CD4-positive, alpha-beta T cell treated with Interferon alpha-2 for 1 hour (primary cell): ENCODE measurements at places on chromosomes 3 and 15.

- no peak for DNase-seq
Observed at GRCh38 chr3:127691974-127692373, 19.2 kb downstream of the ABTB1 start.

DNA sequence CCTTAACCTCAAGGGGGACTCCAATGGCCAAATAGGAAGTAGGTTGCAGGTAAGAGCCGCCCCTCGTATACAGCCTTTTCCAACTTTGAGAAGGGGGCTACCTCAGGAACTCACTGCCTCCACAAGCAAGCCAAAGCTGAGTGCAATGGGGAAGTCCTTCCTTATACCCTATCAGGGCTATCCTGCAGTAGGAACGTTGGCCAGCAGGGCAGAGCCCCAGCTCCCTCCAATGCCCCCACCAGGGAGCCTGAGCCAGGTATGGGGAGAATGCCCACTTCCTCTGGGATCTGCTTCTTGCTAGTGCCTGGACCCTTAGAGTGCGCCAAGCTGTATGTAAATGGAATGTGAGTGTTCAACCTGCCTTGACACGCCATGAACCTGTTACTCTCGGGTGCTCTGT, 16.3 kb downstream of the CACNA2D2 start:
- no peak for DNase-seq

DNA sequence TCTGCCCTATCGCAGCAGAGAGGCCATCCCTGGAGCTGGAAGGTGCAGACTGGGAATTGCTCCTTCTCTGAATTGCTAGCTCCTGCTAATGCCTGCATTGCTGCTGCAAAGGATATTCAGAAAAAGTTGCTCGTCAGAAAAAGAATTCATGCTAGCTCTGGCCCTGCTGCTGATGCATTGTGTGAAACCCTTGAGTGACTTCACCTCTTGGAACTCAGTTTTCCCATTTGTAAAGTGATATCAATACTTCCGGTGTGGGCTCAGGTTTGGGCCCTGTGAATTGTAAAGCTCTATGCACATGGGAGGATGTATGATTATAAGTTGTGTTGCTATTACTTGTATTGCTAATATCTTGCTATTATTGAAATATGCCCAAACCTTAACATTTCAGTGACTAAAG, 11.4 kb downstream of the SQOR start:
- DNase-seq = no peak

- no peak for DNase-seq
Observed at GRCh38 chr3:153442386-153442785, 280.4 kb downstream of the RAP2B start.

GRCh38 chr3:161137260-161137659, 32.1 kb upstream of the B3GALNT1 start:
- no peak for DNase-seq

DNA sequence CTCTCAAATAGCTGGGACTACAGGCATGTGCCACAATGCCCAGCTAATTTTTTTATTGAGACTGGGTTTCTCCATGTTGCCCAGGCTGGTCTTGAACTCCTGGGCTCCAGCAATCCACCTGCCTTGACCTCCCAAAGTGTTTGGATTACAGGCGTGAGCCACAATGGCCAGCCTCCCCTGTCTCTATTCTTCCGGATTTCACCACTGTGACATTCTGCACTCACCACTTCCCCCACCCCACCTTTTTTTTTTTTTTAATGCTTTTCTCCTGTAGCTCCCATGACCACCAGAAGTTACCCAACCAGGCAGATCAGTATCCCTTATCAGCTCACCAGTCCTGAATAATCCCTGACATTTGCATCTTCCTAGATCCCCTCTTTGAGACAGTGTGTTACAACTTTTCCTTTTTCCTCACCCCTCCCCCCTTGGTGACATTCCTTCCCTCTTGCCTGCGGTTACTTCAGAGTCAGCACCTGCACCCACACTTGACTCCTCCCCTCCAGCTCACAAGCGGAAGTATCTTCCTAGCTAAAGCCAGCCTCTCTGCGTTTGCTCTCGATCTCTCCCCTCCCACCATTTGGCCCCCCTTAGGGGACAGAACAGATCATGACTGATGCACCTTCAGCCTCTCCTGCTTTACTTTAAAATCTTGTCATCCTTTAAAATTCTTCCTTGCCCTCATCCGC, 13.5 kb upstream of the ZNF592 start:
- peak; percentile 83 for DNase-seq

DNA sequence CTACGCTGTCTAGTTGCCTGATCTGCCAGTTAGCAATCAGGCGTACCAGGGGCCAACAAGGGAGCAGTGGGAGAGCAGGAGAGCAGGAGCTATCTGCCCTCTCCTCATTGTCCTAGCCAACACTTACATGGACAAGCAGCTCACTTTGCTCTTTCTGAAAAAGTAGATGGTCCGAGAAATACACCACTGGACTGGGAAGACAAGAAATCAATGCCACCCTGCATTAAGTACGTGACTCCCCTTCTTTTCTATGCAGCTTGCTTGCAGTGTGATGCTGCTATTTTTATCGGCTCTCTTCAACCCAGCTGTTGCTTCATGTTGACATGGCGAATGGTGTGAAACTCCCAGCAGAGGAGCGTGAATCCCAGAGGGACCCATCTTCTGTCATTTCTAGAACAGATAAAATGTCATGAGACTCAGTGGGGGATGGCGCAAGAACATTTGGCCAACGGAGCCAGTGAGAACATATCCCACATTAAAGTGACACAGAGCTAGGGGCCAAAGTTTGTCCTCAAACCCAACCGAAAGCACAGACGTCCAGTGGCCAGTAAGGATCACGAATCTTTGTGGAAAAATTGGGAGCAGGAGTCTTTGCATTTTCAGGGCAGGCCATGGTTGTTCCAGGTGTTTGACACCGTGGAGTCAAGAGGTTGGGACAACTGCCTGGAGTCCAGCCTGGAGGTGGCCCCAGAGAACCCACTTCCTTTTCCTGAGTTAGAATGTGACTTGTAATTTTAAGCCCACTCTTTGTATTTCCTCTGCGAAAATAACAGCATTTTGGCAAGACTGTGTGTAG, 53.7 kb upstream of the MEF2A start:
- DNase-seq = no peak

DNA sequence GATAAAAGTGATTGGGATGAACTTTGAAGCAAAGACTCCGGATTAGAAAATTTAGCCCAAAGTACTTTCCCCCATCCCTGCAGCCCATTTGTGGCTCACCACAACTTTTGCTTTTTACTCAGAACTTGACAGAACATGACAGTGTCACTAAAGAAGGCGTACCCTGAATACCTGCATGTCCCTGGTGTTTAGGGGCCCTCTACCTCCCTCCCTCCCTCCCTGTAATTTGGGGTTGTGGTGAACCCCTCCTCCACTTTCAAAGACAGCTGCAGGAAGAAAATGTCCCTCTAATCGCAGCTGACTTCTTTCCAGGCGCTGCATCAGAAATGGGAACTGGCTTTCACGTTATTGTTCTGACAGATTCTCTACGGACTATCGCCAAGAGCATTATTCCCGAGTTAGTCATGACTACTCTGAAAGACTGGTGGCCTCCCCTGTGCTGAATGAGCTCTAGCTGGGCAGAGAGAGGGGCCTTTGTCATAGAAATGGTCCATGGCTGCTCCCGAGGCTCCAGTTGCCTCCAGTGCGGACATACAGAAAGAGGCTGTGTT, 93.2 kb upstream of the ARHGEF3 start:
- DNase-seq = no peak

GRCh38 chr3:41848753-41849574, 112.9 kb downstream of the ULK4 start:
- no peak for DNase-seq

DNA sequence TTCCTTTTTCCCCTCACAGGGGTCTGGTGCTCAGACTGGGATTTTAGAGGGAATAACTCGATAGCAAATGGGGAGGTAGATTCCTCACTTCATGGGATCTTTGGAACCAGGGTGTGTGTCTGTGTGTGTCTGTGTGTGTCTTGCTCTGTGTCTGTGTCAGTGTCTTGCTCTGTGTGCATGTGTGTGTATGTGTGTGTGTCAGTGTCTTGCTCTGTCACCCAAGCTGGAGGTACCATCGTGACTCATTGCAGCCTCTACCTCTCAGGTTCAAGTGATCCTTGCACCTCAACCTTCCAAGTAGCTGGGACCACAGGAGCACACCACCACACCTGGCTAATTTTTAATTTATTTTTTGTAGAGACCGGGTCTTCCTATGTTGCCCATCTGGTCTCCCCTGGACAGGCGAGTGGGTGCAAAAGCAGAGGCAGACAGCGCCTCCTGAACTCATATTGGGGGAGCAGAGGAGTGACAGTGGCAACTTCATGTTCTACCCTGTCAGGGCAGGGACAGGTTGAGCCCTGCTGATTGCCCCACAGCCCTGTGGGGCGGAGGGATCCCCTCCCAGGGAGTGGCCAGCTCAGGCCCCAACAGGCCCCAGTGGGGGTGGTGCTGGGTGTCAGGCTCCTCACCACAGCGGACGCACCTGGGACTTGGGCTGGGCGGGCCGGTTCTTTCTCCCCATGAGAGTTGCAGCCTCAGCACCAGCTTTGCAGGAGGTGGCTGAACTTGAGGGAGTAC, 10.4 kb upstream of the SEMA4B start:
- DNase-seq = peak; percentile 55

DNA sequence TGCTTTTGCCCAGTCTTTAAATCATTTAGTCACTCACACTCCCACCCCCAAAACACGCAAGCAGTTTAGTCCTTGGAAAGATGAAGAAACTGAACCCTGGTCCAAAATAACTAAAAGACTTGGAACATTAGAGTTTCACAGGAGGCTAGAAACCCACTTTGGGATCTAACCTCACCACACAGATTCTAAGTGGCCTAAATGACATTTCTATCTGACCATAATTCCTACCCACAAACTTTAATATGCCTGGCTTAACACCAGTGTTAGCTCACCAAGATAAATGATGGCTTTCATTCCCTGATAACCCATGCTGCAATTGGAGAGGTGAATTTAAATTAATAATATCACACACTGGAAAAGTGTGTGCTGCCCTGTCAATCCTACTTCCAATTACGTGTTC, 295.3 kb upstream of the UBE2E2 start:
- no peak for DNase-seq

DNA sequence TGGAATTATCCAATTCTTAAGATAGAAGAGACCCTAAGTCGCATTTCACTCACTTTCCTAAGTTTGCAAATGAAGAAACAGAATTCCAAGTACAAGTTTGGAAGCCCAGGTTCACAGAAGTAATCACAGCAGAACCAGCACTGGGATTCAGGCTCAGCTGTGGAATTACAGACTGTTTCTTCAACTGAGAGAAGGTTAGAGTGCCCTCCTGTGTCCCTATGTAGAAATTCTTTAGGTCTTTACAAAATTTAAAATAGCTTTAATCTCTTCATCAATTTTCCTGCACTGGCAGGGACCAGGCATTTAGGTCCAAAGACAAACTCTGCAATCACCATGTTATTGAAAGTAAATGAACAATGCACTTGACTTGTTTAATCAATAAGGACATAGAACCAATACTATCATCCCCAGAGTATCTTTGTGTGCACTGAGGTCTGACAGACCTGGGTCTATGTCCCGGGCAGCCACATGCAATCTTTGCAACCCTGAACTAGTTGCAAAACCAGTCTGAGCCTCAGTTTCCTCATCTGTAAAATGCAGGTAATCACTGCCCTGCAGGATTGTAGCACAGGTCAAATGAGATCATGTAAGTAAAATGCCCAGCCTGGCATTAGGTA, 96.3 kb upstream of the ZBED2 start:
- DNase-seq = no peak

GRCh38 chr15:65857718-65858402, 11.4 kb upstream of the RAB11A start:
- DNase-seq = no peak

DNA sequence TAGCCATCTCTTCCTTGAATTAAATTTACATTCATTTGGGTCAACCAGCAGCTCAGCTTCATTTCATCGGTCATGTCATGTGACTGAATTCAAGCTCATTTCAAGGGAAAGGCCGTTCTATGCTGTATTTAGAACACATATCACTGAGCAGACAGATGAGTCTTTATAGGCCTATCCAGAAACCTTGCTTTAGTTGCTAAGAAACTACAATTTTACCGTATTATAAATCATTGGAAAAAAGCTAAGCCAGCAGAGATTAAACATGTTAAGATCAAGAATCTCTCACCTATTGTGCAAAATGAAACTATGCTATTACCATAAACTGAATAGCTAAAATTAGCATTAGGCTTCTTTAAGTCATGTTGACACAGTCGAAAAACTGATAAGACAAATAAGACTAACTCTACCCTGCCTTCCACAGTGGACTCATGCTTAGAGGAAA, 2.2 kb downstream of the NPTN start:
- no peak for DNase-seq

DNA sequence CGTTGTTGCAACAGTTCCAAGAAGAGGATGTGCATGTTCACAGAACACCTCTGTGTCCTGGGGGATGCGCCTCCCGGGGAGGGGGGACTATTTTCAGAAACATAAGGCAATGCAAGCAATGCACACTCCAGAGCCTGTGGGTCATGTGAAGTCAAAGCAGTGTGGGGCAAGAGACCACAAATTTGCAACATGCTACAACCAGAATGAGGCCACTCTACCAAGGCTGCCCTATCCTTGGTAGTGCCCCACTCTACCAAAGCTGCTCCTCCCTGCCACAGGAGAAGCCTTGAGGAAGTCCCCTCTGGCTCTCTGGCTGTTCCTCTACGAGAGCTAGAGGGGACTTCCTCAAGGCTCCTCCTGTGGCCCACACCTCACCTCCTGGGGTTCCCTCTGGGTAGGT, 8.4 kb upstream of the NR2C2 start:
- DNase-seq = no peak

DNA sequence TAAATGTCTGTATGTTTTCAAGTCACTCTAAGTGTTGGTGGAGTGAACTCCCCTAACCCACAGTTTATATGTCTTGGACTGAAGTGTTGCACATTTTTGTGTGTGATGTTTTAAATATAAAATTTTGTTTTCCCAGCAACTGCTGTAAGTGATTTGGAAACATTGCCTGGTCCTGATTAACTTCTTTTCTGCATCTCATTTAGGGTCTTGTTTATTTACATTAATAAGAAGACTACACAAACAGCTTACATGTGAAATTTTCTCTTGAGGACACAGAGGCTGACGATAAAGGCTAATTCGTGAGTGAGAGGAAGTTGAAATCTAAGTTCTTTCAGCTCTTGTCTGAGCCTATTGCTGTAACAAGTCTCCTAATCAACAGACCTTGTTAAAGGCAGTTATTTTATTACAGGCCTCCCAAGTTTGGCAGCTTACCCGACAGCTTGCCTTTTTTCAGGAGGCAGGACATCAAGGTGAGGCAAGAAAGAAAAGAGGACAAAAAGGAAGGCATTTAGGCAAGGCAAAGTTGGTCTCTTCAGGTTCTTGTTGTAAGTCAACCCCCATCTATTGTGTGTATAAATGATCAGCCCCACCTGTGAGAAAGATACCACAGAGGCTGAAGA, 177.7 kb upstream of the NR2E3 start:
- no peak for DNase-seq
